ENCODE measurements at places on chromosomes 2 and 18.

DNA sequence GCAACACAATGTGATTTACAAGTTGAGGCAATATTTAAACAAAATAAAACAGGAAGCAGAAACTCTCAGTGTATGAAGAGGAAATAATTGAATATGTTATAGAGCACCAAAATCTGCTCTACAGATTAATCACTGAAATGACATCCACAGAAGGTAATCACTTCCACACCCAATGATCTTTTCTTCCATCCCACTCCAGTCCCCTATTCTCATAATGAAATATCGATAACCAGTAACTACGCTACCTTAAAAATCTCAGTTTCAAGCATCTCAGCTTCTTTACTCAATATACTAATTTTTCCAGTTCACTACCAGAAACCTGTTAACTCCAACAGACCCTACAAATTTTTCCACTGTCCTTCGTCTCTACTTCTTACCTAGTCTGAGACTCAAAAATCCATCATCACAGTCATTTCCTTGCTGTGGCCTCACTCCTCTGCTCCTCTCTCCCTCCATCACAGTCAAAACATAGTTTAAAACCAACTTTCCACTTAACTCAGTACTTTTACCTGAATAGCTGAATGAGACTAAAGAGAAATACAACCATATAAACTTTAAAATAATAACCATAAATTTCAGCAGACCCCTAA, 67.1 kb downstream of the MEMO1 start:
- no peak for DNase-seq

- no peak for DNase-seq
These were observed 56.9 kb downstream of the MAP3K20 start for GRCh38 chr2:173132531-173132930.

GRCh38 chr18:67456711-67457110, 59.8 kb downstream of the DSEL start:
- no peak for DNase-seq

- DNase-seq, result no peak
These were observed 403.0 kb upstream of the TNP1 start for GRCh38 chr2:217262911-217263310.

- DNase-seq, result no peak
These were observed 58.7 kb downstream of the SNORC start for GRCh38 chr2:232928551-232929302.

DNA sequence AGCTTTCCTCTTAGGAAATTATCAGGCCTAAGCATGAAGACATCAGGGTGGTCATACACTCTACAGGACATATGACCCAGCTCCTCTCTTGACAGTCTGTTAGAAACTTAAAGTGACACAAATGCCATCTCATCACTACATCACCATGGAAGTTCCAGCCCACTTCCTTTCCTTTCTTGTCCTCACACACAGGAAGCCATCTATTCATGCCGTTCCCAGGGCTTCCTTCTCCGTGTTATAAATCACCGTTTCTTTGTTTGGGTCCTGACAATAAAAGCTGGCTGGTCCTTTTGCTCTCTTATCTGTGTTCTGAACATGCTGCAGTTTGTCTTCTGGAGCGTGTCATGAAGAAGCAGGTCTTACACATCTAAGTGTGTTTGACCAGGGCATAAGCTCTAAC, 692.1 kb upstream of the CELF4 start:
- no peak for DNase-seq

DNA sequence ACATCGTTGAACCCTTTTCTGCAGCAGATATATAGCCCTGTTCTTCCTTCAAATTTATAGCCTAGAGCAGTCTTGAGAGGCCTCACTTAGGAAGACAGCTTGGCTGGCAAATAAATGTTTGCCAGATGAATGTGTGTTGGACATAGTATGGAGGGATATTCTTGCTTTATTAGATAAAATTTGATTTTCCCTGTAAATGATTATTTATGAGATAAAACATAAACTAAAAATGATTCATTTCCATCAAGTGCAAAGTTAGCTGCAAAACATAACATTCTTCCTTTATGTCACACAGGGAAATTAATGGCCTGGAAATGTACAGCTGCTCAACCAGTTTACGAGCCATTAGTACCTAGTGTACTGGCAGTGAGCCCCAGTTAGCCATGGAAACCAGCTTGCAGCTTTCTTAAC, 82.5 kb downstream of the LIMS1 start:
- DNase-seq, result no peak

DNA sequence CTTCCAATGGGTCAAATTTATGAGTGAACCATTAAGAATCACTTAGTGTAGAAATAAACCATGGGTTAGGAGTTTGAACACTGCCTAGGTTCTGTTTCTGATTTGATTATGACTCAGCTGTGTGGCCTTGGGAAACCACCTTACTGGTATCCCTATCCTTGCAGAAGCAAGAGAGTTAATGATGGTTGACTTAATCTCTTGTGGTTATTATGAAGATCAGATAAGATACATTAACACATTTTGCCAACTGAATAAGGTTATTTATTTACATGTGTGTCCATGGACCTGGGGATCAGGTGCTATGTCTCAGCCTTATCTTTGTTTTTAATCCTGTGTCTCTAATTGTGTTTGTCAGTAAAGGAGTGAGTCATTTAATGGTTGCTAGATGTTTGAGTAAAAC, 5.4 kb upstream of the KCNJ13 start:
- no peak for DNase-seq

DNA sequence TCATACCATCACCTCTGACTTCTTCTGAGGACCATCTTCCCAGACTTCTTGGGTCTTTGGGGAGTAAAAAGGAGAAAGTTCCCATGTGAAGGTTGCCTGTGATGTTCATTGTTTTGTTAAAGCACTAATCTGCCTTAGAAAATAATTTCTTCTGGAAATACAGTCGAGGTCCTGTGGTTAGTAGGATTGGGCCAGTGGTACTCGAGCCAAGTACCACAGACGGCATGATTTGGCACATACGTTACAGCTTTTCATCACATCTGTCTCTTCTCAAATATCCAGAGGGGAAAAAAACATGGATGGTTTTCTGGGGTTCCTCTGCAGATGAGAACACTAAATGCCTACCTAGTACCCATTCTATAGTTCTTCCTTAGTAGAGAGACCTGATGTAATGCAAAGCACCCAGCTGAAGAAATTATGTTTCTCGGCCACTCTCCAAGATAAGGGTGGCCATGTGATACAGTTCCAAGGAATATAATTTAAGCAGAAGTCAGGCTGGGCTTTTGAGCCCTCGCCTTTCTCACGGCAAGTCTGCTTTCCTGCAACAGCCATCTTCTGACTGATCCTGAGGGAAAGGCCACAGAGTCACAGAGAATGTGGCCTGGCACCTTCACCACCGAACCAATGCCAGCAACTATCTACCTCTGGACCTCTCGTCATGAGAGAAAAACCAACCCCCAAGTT, 161.0 kb downstream of the RNF152 start:
- no peak for DNase-seq

GRCh38 chr2:148577845-148578492, 66.6 kb upstream of the EPC2 start:
- DNase-seq, result no peak

DNA sequence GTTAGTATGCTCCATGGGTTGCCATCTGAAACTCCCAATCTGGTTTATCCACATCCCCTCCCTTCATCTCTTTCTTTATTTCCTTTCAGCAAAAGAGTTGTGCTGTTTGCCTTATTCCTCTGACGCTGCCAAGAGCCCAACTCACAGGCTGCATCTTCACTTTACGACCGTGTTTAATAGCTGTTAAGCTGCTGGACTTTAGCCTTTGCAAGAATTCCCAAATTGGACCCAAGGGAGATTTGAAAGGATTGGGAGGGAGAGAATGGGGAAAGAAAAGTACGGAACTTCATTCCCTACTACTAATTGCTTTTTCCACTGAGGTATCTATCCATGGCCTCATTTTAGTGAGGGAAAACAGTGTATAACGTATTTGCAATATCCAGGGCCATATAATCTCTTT, 263.4 kb upstream of the MEIS1 start:
- no peak for DNase-seq

- no peak for DNase-seq
These were observed 46.1 kb downstream of the TMEM185B start for GRCh38 chr2:120177001-120177621.

- DNase-seq, result peak; percentile 90
These were observed 10.9 kb downstream of the CATIP start for GRCh38 chr2:218367415-218368149.

GRCh38 chr2:12807907-12808810, 91.4 kb downstream of the TRIB2 start:
- no peak for DNase-seq

DNA sequence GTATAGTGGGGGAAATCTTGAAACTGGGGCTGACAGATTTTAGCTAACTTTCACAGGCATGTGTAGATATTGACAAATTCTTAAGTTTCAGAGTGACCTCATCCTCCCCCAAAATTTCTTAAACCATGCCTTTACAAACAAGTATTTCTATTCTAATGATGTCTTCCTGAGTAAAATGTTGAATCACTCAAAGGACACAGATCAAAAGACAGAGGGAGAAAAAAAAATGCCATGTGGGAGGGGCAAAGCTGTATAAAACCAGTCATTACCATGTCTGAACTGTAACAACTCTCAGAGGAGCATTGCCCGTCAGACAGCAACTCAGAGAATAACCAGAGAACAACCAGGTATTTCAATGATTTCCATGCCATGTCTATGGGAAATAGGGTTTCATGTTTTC, at the start of gene SERPINB2:
TSS of gene SERPINB2 (plus strand) at position 282 of the 400 bp plus-strand sequence. CDS start 3,740 bp downstream, outside the sequence.
- DNase-seq, result no peak

- no peak for DNase-seq
These were observed 692.0 kb upstream of the FAM98A start for GRCh38 chr2:34291076-34291475.

DNA sequence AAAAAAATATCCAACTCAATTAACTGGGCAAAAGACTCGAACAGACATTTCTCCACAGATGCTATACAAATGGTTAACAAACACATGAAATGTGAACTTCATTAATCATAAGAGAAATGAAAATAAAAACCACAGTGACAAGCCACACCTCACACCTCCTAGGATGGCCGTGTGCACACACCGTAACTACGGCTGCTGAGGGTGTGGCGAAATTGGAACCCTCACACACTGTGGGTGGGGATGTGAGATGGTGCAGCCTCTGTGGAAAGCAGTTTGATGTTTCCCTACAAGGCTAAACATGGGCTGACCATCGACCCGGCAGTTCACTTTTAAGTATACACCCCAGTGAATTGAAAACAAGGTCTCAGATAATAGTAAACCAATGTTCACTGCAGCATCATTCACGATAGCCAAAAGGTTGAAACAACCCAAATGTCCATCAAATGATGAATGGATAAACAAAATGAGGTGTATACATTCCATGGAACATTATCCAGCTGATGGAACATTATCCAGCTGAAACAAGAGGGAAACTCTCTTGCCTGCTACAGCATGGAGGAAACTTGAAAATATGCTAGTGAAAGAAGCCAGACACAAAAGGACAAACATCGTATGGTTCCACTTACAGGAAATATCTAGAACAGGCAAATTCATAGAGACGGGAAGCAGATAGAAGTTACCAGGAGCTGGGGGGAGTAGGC, 32.2 kb downstream of the ZAP70 start:
- no peak for DNase-seq

DNA sequence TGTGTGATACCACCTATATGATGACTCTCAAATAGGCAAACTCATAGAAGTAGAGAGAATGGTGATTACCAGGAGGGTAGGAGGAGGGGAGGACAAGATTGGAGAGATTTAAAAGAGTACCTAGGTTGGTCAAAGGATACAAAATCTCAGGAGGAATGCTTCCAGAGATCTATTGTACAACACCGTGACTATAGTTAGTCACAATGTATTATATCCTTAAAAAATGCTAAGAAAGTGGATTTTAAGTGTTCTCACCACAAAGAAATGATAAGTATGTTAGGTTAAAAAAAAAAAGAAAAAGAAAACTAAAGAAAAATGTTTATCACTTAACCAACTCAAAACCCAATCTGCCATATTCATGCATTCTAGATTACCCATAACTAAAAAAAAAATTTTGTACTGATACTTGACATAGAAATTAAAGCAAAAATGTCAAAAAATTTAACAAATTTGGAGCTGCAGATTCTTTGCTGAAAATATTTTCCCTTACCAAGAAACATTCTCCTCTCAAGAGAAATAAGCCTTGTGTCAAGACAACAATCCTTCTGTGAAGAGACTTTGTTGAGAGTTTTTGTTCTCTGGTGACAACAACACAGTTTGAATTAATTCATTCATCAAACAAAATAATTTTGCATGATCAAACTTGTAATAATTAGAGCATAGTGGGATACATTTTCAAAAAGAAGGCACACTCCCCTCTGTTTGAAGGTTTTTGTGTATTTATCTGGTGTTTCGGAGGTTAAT, 213.1 kb downstream of the DNER start:
- DNase-seq, result no peak

- DNase-seq, result no peak
These were observed 138.5 kb downstream of the MEIS1 start for GRCh38 chr2:66573416-66573815.

DNA sequence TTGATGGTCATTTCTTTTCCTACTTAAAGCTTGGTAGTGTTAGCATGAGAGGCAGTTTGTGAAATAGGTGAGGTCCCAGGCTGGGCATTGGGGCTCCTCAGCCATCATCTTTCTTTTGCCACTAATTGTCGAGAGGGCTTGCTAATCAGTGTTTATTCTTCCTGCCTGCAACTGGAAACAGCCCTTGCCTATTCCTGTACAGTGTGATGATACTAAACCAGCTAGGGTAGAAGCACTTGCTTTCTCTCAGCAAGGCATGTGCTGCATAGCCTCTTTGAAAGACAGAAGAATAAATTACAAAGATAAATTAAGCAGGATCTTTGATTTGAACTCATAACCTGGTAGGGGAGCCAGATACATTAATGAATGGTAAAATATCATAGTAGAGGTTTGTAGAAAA, 16.6 kb upstream of the GPBAR1 start:
- DNase-seq, result no peak
